Progenitor cell of endocrine pancreas (in vitro differentiated cells): ENCODE measurements at places on chromosomes 11 and 22. TPM values are rescaled to one million over a fixed set of nuclear protein-coding genes. Genes with fewer than 3 reads are reported as not detected.

- H3K27me3 ChIP-seq, result peaks cover 30% of the 10 kb centered on the region
- H3K4me3 ChIP-seq, result no peak overlapping the region
- DNase-seq, result no peak
- H3K36me3 ChIP-seq, result no peaks in the 10 kb centered on the region
- H3K4me1 ChIP-seq, result peaks cover 1% of the 10 kb centered on the region
Observed at GRCh38 chr11:16618431-16618830, 120.0 kb upstream of the C11orf58 start.

- DNase-seq, result no peak
- H3K36me3 ChIP-seq, result no peaks in the 10 kb centered on the region
- H3K4me1 ChIP-seq, result peaks cover 2% of the 10 kb centered on the region
- H3K4me3 ChIP-seq, result no peak overlapping the region
- no peak overlapping the region for H3K27ac ChIP-seq
Observed at GRCh38 chr22:45885941-45886395, 91.0 kb downstream of the WNT7B start.

DNA sequence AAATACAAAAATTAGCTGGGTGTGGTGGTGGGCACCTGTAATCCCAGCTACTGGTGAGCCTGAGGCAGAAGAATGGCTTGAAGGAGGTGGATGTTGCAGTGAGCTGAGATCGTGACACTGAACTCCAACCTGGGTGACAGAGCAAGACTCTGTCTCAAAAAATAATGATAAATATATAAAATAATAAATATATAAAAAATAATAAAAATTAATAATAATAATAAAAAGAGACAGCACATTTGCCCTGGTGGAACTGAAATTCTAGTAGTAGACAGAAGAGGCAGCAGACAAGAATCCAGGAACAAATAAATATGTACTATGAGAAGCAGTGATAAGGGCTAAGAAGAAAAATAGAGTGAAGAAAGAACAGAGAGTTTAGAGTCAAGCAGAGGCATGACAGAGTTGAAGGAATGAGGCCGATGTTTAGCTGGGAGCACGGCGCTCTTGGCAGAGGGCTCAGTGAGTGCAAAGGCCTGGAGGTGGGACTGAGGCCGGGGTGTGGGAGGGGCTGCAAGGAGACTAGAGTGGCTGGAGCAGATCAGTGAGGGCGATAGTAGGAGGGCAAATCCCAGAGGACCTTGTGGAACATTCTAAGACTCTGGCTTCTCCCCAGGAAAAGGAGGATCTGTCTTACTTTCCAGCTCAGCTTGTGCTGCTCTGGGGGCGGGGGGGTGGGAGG is 410.3 kb downstream of the MN1 start:
- no peak for DNase-seq
- H3K4me3 ChIP-seq, result no peak overlapping the region
- H3K4me1 ChIP-seq, result peaks cover 8% of the 10 kb centered on the region

- no peaks in the 10 kb centered on the region for H3K36me3 ChIP-seq
- no peak overlapping the region for H3K27ac ChIP-seq
- no peaks in the 10 kb centered on the region for H3K27me3 ChIP-seq
- H3K4me1 ChIP-seq, result peaks cover 1% of the 10 kb centered on the region
Observed at GRCh38 chr11:81869351-81870065, 864.2 kb downstream of the FAM181B start.

DNA sequence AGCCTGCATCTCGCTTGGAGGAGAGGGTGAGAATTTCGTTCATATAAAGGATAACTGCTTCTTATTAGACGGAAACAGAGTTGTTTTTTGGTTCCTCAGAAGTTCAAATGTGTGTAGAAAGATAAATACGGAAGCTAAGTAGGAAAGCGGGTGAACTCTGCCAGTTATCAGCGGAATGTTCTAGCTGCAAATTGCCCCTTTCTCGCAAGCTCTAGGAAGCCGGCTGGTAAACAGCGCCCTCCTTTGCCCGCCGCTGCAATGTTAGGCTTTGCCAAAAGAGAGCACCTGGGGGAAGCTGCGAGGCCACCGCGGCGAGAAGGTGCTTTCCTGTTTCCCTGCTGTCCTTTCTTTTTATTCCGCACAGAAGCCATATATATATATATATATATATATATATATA is 67.0 kb downstream of the IGLL5 start:
- H3K36me3 ChIP-seq, result no peaks in the 10 kb centered on the region
- no peaks in the 10 kb centered on the region for H3K4me1 ChIP-seq
- peaks cover 54% of the 10 kb centered on the region for H3K27me3 ChIP-seq
- no peak overlapping the region for H3K4me3 ChIP-seq

- no peaks in the 10 kb centered on the region for H3K27me3 ChIP-seq
- H3K4me1 ChIP-seq, result no peaks in the 10 kb centered on the region
- H3K36me3 ChIP-seq, result peaks cover 66% of the 10 kb centered on the region
- H3K4me3 ChIP-seq, result no peak overlapping the region
- no peak for DNase-seq
- no peak overlapping the region for H3K27ac ChIP-seq
Observed at GRCh38 chr22:46209262-46209661, 40.8 kb downstream of the CDPF1 start.

GRCh38 chr11:113647108-113647507 is 59.0 kb downstream of the TMPRSS5 start:
- DNase-seq, result no peak
- H3K27ac ChIP-seq, result no peak overlapping the region
- no peaks in the 10 kb centered on the region for H3K4me1 ChIP-seq

GRCh38 chr11:110538154-110538553 is 108.4 kb downstream of the FDX1 start:
- H3K4me3 ChIP-seq, result no peak overlapping the region
- DNase-seq, result no peak
- peaks cover 2% of the 10 kb centered on the region for H3K27me3 ChIP-seq

DNA sequence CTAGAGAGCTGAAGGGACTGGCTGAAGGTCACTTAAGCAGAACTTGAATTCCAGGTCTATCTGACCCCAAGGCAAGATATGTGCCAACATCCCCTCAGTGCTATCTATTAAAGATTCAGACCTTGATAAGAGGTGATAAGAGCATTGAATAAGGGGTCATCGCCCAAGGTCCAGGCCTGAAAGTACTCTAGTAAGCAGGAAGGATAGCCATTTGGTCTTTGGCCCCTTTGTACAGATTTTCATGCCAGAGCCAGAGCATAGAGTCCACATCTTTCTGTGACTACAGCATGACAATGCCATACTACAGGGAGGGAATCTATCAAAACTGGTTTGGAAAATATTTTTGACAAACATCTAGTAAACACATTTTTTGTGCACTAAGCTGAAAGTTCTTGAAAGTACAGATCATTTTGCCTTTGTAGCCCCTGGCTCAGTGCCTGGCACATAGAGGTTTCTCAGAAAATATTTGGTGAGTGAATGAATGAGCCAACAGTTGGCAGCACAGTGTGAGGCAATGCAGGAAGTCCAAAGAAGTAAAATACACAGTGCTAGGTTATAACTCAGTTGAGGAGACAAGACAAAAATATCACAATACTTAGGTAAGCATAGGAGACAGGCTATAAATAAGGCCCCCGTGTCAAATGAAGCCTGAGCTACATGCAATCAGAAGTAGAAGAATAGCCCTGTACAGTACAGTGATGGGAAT is 15.1 kb upstream of the RRAS2 start:
- H3K36me3 ChIP-seq, result no peaks in the 10 kb centered on the region
- H3K27me3 ChIP-seq, result peaks cover 33% of the 10 kb centered on the region
- H3K4me3 ChIP-seq, result no peak overlapping the region
- H3K4me1 ChIP-seq, result peaks cover 15% of the 10 kb centered on the region

DNA sequence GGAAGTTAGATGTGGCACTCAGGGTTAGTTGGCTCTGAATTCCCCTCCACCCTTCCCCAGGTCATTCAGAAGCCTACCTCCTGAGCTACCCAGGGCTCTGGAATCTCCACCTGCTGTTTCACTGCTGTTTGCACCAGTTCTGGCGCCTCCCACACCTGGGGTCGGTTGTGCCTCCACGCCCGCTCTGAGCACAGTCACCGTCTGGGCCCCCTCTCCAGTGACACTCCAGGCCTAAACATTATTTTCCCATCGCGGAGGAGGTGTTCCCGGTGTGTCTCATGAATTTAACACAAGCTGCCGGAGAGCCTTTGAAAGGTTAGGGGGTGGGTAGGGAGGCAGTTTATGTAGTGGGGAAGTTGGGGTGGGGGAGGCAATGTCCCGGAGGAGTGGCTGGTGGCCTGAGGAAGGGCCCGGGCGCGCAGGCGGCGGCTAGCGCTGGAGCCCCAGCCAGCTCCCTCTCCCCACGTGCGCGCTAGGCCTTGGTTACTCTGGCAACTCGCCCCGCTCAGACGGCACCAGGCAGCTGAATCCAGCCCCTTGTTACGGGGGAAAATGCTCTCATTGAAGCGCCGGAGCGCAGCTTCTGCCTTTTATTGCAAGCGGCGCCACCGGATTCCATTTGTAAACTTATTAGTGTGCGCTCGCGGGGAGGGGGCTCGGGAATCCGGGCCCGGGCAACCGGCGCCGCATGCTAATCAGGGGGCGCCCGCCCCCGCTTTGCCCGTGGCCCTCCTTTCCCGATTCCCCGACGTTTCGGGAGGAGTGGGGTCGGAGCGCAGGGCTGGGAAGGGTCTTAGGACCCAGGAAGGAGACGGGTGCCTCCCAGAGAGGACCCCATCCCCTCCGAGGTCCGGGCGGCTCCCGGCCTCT is 52.4 kb downstream of the GRIK4 start:
- peak; percentile 39 for DNase-seq
- H3K4me3 ChIP-seq, result peak overlapping the region; percentile 35
- H3K4me1 ChIP-seq, result peaks cover 2% of the 10 kb centered on the region
- no peaks in the 10 kb centered on the region for H3K36me3 ChIP-seq

DNA sequence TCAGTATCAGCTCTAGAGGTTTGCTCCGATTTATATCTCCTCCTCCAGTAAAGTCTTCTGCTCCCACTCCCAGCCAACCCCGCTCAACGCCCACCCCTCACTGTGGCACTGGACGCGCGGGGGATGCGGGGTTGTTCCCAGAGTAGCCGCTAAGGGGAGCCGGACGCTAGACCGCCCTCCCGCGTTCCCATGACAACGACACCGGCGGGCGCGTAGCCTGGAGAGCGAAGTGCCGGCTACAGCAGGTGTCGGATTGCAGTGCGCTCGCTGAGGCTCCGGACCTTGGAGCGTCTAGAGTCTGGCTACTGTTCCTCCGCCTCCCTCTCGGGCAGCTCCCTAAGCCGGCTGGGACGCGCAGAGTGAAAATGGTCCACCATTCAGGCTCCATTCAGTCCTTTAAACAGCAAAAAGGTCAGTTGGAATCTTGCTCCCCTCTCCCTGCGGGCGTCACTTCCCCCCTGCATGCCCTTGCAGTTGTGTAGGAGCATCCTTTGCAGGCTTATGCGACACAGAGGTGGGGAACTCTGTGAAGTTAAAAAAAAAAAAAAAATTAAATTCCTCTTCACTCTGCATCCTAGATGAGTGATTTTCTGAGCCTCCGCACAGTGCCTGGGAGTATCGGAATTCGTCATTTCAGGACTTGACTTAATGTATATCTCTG is at the start of gene ANO3:
Gene ANO3 (plus strand): TSS at position 220 of the 661 bp plus-strand sequence. CDS start 146 bp downstream, at position 366.
- H3K27me3 ChIP-seq, result peaks cover 20% of the 10 kb centered on the region
- peaks cover 4% of the 10 kb centered on the region for H3K4me1 ChIP-seq
- H3K36me3 ChIP-seq, result no peaks in the 10 kb centered on the region
- DNase-seq, result peak; percentile 86
- H3K27ac ChIP-seq, result peak within 1 kb of the TSS; percentile 69

- DNase-seq, result no peak
- H3K4me3 ChIP-seq, result no peak overlapping the region
- H3K36me3 ChIP-seq, result no peaks in the 10 kb centered on the region
- H3K4me1 ChIP-seq, result peaks cover 39% of the 10 kb centered on the region
- peak overlapping the region; percentile 93 for H3K27ac ChIP-seq
- no peaks in the 10 kb centered on the region for H3K27me3 ChIP-seq
Observed at GRCh38 chr22:17258788-17259148, 39.5 kb upstream of the ADA2 start.

- no peak overlapping the region for H3K4me3 ChIP-seq
- no peak for DNase-seq
- H3K4me1 ChIP-seq, result peaks cover 4% of the 10 kb centered on the region
- peaks cover 25% of the 10 kb centered on the region for H3K36me3 ChIP-seq
Observed at GRCh38 chr11:34074391-34074790, 22.9 kb downstream of the CAPRIN1 start.

DNA sequence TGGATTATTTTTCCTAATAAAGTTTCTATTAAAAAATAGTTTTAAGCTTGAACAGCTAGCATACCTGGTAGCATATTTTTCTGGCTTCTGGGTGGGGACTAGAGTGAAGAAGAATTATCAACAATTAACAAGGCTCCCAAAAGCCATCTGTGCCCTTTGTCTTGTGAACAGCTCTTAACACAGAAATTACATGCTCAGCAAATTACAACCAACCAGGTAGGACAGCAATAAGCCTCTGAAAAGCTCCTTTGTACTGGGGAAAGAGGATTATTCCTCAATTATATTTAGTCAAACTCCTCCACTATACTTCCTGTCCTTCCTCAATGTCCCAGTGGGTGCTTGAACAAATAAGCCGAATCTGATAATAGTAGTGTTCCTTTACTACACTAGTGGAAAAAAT is 162.8 kb downstream of the RAB38 start:
- H3K4me1 ChIP-seq, result peaks cover 17% of the 10 kb centered on the region
- no peaks in the 10 kb centered on the region for H3K36me3 ChIP-seq
- no peak overlapping the region for H3K27ac ChIP-seq
- no peaks in the 10 kb centered on the region for H3K27me3 ChIP-seq

- H3K27ac ChIP-seq, result no peak overlapping the region
- peaks cover 10% of the 10 kb centered on the region for H3K27me3 ChIP-seq
- H3K4me3 ChIP-seq, result no peak overlapping the region
- DNase-seq, result no peak
Observed at GRCh38 chr11:68775951-68776388, 24.6 kb upstream of the TESMIN start.

DNA sequence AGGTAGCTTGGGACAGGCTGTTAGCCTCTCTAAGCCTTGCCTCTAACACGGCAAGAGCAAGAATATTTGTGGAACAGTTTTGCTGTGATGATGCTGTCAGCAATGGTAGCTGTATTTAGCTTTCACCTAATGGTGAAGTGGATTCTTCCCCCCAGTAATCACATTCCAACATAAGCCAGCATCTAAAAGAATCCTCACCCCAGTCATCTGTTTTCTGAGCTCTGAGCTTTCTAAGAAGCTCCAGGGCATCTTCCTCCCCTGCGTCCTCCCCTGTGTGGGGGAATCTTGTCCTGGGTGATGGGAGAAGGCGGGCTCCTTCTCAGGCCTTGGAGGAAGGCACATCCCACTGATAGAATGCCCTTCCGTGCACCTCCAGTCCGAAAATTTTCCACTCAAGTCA is 367.6 kb downstream of the BRD1 start:
- peaks cover 9% of the 10 kb centered on the region for H3K4me1 ChIP-seq
- no peak for DNase-seq
- no peak overlapping the region for H3K4me3 ChIP-seq
- no peaks in the 10 kb centered on the region for H3K36me3 ChIP-seq

GRCh38 chr22:42648368-42649245 is 585 bp downstream of the CYB5R3 start:
- no peaks in the 10 kb centered on the region for H3K36me3 ChIP-seq
- DNase-seq, result no peak
- H3K27me3 ChIP-seq, result no peaks in the 10 kb centered on the region
- peaks cover 18% of the 10 kb centered on the region for H3K4me1 ChIP-seq
- peak overlapping the region; percentile 96 for H3K27ac ChIP-seq

SLC22A25 gene
- not detected in 2 replicates for total RNA-seq

WNT11 gene
- total RNA-seq, result 1.5 and 1.7 TPM in 2 replicates

DERL3 gene
- total RNA-seq, result 1.5 and 2.8 TPM in 2 replicates

IGLL5 gene
- not detected in 2 replicates for total RNA-seq

ALG8 gene
- total RNA-seq, result 60.4 and 61.0 TPM in 2 replicates
